ENCODE measurements at places on chromosomes 7 and 10.

GRCh38 chr7:87456247-87456646 lies 19.2 kb downstream of the ABCB4 start:
- DNase-seq, result no peak

DNA sequence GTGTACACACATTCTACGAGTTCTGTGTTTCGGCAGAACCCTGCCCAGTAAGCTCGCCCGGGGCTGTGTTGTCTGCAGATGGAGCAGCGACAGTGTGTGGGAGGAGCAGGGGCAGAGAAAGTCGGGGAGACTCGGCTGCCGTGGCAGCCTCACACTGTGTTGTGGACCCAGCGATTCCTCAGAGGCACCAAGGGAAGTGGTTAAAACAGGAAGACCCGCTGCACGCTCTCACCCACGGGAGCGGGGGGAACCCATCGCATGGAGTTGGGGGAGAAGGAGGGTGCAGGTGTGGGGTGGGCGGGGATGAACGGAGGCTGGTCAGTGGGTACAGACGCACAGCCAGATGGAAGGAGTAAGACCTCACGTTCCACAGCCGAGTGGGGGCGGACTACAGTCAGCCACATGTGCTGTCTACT lies 250.2 kb downstream of the ELFN1 start:
- DNase-seq, result peak; percentile 85

DNA sequence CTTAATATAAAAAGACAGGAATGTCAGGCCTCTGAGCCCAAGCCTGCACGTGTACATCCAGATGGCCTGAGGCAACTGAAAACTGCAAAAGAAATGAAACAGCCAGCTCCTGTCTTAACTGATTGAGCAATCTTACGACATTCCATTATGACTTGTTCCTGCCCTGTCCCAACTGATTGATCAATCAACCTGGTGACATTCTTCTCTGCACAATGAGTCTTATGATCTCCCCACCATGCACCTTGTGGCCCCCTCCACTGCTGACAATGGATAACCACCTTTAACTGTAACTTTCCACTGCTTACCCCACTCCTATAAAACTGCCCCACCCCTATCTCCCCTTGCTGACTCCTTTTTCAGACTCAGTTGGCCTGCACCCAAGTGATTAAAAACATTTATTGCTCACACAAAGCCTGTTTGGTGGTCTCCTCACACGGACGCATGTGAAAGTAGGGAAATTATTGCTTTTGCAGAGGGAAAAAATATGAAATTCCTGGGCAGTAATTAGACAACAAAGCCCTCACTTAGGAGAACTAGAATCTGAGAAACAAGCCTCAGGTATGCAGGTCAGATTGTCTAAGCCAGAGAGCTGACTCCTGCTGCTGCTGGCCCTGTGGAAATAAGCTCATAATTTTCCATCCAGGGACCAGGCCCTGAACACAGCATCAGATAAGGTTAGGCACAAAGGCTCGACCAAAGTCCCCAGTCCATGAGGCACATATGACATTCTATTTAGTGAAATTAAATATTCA lies 5.3 kb downstream of the CYP3A7 start:
- no peak for DNase-seq

DNA sequence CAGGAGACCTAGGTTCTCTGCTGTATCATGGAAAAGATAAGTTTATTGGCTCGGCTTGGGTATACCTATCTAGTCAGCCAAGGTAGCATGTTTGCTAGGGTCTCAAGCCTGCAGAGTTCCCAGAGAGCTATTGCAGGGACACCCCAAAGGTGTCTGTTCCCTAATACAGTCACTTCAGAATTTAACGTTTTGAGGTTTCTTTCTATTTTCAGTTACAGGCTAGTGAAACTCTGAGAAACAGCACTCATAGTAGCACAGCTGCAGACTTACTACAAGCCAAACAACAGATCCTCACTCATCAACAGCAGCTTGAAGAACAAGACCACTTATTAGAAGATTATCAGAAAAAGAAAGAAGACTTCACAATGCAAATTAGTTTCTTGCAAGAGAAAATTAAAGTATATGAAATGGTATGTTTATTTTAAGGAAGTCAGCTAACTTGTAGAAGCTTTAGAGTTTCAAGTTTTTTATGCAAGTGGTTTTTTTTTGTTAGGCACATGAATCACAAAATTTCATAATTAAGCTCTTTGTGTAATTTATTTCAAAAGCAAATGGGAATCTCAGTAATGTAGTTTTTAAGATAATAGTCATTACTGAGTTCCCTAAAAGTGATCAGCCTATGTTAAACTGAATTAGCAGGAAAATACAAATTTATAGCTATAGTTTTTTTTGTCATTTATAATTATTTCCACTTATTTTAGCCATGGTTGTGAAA lies 54.9 kb downstream of the AKAP9 start:
- no peak for DNase-seq

DNA sequence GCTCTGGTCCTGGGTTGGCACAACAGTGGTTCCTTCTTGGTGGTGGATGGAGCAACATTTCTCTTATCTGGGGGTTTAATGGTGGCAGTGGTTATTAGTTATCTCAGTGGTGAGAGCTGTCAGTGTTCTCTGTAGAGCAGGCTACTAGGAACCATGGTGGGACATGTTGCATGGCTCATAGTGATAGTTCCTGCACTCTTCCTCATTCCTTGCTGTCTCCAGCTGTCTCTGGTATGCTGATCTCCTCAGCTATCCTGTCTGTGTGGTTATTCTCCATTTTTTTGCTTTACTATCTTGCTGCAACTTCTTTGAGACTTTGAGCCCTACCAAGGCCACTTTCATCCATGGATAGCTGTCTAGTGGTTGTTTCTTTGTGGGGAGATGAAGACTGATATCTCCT lies 44.0 kb downstream of the CCDC7 start:
- no peak for DNase-seq

GRCh38 chr10:71218651-71219050 lies 6.3 kb downstream of the UNC5B start:
- DNase-seq, result no peak

GRCh38 chr7:3244241-3244814 lies 56.7 kb upstream of the SDK1 start:
- no peak for DNase-seq

GRCh38 chr10:101062232-101063049 lies 652 bp downstream of the KAZALD1 start:
- peak; percentile 56 for DNase-seq

DNA sequence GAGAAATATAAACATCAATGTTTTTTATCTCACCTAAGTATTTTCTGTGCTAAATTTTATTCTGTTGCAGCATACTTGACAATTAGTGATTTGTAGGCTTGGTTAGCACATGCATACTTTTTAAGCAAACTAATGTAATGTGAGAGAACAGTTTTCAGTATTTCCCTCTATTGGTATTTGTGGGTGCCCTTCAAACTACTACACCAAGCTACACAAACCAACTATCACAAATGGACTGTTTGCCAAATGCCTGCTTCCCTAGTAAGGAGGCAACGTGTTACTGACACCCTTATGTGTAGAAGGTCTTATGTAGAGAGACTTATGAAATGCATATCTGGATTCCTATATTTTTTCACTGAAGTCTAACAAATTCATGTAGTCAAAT lies 98.4 kb upstream of the FZD1 start:
- DNase-seq, result no peak

DNA sequence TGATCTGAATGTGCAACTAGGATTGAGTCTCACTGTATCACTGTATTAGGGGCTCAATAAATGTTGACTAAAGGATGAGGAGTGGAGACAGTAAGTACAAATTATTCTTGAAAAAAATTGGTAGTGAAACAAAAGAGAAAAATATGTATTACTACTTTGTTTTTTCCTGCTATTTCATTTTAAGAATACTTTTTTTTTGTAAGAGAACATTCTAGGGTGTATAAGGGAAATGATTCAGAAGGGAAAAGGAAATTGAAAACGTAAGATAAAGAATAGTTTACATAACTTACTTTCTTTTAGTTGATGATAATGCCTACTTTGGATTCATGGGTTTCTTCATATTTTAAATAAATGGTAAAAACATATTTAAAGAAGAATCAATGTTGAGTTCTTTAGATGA lies 9.6 kb downstream of the CAPZA2 start:
- DNase-seq, result peak; percentile 53

- DNase-seq, result no peak
Observed at GRCh38 chr10:90614631-90615030, 243.2 kb downstream of the HTR7 start.

GRCh38 chr7:110835849-110836248 lies 255.1 kb upstream of the LRRN3 start:
- DNase-seq, result no peak

- no peak for DNase-seq
Observed at GRCh38 chr7:151810441-151811232, 66.3 kb downstream of the PRKAG2 start.

GRCh38 chr10:31272841-31273240 lies 46.2 kb upstream of the ZEB1 start:
- DNase-seq, result no peak

DNA sequence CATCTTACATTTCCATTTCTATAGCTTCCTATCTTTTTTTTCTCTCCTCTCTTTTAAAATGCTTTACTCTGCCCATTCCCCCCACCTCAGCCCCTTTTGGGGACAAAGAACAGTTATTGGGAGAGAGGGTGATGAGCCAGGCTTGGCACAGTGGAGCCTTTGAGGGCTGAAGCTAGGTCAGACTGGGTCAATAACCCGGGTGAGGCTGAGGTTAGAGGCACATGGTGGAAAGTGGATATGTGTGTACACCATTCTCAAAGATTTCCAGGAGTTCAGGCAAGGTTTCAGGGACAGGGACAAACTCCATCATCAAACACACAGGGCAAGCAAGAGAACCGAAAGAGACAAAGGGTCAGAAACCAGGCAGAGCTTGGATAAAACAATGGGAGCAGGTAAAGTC lies 11.5 kb downstream of the ABCB4 start:
- DNase-seq, result no peak

DNA sequence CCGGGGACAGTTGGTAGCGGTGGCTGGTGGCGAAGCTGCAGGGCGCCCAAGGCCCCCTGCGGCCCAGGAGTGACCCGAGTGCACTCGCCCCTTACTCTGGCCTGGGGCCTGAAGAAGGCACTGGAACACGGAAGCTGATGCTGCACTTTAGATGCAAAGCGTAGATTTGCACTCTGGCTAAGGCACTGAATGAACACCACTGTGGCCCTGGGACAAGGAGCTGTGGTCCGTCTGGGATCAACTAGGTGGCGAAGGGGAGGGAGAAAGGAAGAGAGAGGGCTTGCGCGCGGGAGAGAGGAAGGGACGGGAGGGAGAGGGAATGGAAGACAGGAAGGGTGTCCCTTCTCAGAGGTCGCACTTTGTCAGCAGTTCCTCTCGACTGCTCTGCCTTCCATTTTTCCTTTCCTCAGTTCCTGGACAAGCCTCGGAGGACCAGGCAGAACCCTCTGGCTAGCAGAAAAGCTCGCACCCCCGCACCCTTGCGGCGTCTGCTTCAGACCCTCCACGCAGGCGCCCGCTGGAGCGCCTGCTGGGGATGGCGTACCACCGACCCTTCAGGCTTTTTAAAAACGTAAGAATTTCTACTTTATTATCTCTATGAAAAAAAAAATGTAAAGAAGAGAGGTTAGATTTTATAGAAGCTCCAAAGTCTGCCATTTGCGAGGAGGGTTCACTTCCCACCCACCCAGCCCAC lies 1.2 kb downstream of the FERD3L start:
- DNase-seq, result no peak

DNA sequence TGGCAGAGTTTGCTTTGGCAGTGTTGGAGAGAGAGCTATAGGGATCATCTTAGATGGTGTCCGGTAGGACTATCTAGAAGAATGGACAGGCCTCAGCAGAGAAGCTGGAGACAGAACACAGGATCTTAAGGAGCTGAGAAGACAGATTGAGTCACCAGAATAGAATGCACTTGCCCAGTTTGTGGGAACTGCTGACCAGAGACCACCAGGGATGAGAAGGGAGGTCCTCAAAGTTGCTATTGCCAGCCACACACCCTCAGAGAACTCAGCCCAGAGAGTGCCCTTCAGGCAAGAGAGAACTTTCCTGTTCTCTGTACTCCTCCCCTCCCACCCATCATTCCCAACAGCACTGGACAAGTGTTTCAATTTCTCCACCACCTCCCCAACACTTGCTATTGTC lies 25.3 kb upstream of the GALNT11 start:
- no peak for DNase-seq

DNA sequence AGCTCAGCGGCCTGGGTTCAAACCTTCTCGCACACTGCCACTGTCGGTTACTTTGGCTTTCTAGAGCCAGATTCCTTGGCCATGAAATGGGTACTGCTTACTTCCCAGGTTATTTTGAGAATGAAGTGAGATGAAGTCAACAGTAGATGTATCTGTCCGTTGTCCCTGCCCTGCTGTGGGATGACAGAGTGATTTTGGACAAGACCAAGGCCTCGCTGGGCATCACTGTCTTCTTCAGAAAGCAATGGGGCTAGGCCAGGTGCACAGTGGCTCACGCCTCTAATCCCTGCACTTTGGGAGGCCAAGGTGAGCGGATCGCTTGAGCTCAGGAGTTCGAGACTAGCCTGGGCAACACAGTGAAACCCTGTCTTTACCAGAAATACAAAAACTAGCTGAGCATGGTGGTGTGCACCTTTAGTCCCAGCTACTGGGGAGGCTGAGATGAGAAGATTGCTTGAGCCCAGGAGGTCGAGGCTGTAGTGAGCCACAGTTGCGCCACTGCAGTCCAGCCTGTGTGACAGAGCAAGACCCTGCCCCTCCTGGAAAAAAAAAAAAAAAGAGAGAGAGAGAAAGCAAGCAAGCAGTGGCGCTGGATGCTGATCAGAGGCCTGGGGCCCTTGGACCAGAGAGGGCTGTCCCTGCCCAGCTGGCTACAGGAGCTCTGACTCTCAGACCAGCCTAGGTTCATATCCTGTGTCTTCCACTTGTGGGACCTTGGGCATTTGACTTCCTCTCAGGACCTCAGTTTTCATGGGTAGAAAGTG lies 25.8 kb downstream of the ZMIZ1 start:
- DNase-seq, result no peak

- DNase-seq, result no peak
Observed at GRCh38 chr10:131700032-131700431, 200.8 kb upstream of the PPP2R2D start.

GRCh38 chr10:124244256-124244877 lies 151.0 kb upstream of the CHST15 start:
- no peak for DNase-seq

DNA sequence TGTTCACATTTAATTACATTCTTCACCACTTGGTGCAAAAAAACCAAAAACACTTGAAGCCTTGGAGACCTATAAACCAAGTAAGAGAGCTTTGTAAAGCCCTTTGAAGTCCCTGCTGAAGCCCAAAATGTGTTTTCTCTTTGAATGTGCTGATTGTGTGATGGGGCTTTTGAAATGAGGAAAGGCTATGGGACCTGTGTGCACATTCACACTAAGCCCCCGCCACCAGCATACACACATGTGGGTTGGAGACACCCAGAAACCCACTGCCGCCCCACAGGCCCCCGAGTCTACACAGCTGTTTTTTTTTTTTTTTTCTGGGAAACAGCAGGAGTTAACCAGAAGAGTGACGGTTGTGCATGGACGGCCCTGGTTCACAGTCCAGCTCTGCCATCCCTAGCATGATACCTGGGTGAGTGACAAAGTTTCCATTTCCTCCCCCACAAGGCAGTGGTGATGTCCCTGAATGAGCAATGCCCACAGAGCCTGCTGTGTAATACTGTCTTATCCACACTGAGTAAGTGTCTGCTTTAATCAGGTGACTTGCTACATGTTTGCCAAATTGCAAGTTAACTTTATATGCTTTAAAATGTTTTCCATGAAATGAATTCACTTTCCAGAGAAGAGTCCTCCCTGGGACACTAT lies 154.6 kb upstream of the GDF10 start:
- no peak for DNase-seq

GRCh38 chr10:104334965-104335650 lies 3.2 kb downstream of the ITPRIP start:
- DNase-seq, result no peak

Measured in common myeloid progenitor, CD34-positive (primary cell).